ENCODE measurements at places on chromosomes 5 and 9.

DNA sequence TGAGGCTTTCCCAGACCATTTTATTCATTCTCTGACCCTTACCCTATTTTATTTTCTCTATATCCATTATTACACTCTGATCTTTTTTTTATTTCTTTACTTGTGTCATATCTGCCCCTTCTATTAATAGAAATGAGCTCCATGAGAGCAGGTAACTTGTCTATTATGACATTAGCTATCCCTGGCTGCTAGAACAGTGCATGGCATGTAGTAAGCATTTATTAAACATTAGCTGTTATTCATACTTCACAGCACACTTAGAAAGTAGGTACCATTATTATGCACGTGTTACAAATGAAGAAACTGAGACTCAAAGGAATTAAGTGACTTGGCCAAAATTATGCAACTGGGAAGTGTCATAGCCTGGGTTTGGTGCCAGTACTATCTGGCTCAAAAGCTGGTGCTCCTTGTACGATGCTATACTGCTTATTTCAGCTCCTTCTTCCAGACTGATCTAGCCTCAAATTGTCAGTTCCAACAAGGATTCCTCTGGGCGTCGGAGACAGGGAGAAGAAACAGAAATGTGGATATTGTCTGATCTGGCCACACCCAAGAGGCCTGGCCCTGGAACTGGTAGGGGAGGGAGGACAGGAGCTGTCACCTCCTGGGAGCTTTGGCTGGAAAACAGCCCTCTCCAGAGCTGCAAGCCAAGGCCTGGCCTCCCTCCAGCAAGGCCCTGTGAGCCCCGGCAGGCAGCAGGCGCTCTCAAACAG lies 10.8 kb upstream of the NIPAL4 start:
- DNase-seq, result no peak

- DNase-seq, result no peak
These were observed 37.0 kb downstream of the SH3PXD2B start for GRCh38 chr5:172417130-172417841.

GRCh38 chr5:108998216-108998615 lies 250.5 kb downstream of the FER start:
- no peak for DNase-seq

GRCh38 chr5:37637165-37637845 lies 202.5 kb downstream of the GDNF start:
- DNase-seq, result no peak

- no peak for DNase-seq
These were observed 595.4 kb upstream of the RIOK2 start for GRCh38 chr5:97778451-97778850.

GRCh38 chr9:13971966-13972655 lies 341.8 kb downstream of the NFIB start:
- DNase-seq, result no peak

DNA sequence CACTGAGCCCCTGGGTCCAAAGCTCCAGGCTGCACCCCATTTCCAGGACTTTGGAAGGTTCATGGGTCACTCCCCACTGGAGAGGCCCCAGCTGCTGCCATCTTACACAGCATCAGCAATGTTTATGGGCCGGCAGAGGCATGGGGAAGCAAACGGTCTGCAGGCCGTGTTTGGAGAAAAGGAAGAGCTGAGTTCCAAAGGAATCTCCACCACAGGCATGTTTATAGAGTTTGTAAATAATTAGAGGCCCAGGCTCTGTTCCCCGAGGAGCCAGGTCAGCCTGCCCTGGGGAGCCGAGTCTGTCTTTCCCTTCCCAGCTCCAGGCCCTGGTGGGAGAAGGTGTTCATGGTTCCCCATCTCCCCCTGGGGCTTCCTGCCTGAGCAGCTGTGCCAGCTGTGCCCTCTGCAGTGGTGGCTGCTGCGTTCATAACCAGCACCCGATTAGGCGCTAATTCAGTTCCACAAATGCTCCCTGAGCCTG lies 64.8 kb downstream of the COL27A1 start:
- DNase-seq, result no peak

DNA sequence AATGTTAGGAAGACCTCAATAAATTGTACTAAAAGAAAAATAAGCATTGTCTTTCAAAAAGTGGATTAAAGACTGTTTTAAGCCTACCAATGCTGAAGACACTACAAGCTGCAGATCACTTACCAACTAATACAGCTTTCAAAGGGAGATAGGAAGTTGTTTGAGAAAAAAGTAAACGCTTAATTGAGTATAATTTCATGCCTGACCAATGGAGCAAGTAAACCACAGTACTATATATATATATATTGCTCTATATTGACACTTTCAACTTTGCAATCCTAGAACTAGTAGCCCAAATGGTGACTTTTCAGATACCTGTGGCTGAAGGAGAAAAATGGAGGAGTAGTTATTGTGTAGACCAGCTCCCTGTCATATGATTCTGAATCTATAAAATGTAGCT lies 85.7 kb downstream of the FREM1 start:
- DNase-seq, result no peak

DNA sequence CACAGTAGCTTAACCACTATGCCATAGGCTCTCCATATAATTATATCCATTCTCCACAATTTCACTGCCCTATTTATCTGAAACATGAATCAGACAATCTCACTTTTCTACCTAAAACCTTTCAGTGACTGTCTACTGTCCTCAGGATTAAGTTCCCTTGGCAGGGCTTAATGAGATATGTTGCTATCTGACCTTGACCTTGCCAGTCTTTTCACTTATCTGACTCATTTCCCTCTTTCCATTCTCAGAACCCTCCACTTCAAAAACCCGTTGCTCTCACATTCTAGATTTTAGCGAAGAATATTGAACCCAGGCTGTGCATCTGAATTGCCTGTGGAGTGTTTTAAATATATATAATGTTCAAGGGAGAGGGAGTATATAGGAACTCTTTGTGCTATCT lies 452.1 kb upstream of the MPDZ start:
- no peak for DNase-seq

DNA sequence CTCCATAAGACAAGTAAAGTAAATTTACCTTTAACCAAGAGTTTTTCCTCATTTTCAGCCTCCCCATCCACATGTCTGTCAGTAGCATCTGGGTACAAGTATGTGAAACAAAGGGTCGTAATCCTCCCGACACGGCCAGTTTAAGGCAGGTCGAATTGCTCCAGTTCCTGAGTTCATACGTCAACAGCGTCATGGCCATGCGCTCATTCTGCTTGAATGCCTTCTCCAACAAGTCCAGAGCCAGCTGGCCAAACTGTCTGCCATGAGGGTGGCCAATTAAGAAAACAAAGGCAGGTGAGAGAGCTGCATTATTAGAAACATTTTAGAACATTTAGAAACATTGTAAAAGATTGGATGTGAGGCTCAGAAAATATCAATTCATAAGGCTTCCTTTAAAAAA lies 87.5 kb downstream of the TRPM6 start:
- DNase-seq, result no peak

DNA sequence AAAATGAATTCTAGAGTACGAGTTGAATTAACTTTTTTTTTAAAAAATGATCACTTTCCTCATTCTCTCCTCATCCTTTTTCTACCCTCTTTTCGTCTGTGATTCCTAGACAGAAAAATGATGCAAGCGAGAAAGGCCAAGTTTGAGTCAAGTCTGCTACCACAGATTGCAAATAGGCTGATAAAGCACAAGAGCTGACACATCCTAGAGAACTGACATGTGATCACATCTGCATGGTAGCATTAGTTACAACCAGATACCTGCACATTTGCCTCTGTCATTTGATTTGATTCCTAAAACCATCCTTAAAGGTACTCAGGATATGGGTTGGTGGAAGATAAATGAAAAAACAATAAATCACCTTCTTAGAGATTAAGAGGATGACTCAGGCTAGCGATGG lies 225.4 kb upstream of the PPP1R2B start:
- DNase-seq, result no peak

GRCh38 chr9:116860509-116861120 lies 173.5 kb downstream of the TRIM32 start:
- DNase-seq, result no peak

- no peak for DNase-seq
These were observed 27.0 kb upstream of the ERGIC1 start for GRCh38 chr5:172806897-172807672.

DNA sequence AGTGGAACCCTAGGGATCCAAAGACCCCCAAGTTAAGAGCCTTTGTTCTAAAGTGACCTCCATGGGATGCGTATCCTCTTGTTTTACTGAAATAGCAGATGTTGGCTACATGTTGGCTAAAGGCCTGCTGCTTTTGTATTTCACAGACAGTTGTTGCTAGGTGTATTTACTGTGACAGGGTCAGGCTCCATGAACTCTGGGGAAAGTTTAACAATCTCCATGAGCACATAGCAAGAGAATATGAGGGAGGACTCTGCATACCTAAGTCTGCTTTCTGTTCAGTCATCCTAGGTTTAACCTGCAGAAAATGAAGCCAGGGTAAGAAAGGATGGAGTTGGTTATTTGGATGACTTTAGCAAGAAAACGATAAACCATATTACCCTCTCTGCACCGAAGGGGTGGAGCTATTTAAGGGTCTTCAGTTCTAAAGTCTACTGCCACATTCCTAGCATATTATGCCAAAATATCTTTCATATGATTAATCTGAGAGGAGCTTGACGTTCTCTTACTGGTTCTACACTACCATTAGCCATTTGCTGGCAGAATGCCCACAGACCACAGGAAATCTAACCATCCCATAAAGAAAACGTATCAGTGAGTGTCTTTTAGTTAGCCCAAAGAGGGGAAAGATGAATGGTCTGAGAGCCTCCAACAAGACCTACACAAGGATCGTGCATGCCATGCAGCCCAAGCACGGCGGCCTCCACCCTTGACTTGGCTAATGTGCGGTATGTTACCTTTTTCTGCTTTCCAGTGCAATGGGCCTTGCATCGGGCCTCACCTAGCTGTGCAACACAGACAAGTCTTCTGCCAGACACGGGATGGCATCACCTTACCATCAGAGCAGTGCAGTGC lies 127.8 kb downstream of the SAXO1 start:
- no peak for DNase-seq

DNA sequence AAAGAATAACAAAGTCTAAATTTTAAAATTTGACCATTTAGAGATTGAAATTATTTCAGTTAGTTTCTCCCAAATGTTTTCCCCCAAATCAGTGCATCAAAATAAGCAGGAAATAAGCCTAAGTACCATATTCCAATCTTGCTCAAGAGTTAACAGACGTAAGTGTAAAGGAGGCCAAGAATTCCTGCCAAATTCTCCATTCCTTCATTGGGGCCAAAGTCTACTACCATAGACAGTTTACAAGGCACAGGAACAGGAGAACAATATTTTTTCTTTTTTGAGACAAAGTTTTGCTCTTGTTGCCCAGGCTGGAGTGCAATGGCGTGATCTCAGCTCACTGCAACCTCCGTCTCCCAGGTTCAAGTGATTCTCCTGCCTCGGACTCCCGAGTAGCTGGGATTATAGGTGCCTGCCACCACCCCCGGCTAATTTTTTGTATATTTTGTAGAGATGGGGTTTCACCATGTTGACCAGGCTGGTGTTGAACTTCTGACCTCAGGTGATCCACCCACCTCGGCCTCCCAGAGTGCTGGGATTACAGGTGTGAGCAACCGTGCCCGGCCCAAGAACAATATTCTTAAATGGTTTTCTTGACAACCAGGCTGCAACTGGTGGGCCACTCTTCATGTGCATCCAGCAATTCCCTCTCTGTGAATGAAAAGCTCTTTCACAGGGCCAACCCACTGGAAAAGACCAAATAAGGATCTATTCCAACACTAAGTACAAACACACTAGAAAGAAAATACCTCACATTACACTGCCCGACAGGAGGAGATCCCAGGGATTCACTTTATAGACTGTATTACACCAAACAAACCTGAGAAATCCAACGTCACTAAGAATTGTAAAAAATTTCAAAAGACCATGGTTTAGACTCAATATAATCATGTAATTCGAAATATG lies 127.7 kb downstream of the MAPKAP1 start:
- no peak for DNase-seq

DNA sequence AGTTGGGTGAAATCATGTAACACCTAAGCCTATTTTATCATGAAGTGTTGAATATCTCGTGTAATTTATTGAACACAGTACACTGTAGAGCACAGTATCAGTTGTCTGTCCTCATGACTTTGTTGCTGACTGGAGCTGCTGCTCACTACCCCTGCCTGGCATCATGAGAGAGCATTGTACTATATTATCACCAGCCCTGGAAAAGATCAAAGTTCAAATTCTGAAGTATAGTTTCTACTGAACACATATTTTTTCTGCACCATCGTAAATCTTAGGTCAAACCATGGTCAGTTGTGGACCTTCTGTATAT lies 169.3 kb upstream of the RAI14 start:
- DNase-seq, result no peak

DNA sequence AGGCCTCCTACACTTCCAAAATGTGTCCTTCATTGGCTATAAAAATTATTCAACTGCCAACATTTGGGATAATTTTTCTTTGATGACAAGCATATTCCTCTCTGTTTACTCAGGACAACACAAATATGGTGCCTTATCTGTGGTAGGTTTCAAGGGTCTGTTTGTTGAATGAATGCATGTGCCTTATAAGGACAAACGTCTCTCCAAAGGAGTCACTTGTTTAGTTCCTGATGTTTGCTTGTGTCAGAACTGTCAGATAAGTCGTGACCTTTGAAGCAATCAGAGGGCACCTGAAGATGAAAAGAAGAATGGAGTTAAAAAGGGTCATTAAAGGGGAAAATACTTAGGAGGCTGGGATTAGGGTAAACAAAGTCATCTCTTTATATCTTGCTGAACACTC lies 3.6 kb upstream of the OR1J2 start:
- no peak for DNase-seq

GRCh38 chr5:139961435-139962157 lies 81.5 kb downstream of the NRG2 start:
- no peak for DNase-seq

GRCh38 chr5:66982056-66982387 lies 214.6 kb downstream of the CD180 start:
- DNase-seq, result no peak

DNA sequence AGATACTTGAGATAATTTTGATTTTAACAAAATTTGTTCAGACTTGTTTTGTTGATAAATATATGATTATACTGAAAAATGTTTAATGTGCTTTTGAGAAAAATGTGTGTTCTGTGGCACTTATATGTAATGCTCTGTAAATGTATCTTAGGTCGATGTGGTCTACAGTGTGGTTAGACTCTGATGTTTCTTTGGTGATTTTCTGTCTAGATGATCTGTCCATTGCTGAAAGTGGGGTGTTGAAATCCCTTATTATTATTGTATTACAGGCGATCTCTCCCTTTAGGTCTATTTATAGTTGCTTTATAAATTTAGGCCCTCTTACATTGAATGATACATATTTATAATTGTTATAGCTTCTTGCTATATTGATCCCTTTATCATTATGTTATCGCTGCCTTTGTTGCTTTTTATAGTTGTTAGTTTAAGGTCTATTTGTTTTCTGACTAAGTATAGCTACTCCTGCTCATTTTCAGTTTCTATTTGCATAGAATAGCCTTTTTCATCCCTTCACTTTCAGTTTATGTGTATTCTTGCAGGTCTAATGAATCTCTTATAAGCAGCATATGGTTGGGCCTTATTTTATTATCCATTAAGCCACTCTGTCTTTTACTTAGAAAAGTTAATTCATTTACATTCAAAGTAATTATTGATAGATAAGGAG lies 124.3 kb downstream of the MRPS30 start:
- no peak for DNase-seq

Data from caudate nucleus (tissue), 63 donors.